Right renal cortex interstitium (tissue), 3 donors: ENCODE measurements at places on chromosomes 3 and 15. TPM values are rescaled to one million over a fixed set of nuclear protein-coding genes. Genes with fewer than 3 reads are reported as not detected.
A peak's percentile ranks its signal among the peaks of the same experiment; 100 is the strongest.

GRCh38 chr3:59277816-59278215, 228.0 kb upstream of the CFAP20DC start:
- no peak for DNase-seq

GRCh38 chr15:67979281-67979680, 74.8 kb upstream of the PIAS1 start:
- DNase-seq: no peak

- no peak for DNase-seq
Observed at GRCh38 chr3:193248848-193249468, 7.9 kb downstream of the PLAAT1 start.

The SOX14 gene
- not detected for polyA plus RNA-seq

DNA sequence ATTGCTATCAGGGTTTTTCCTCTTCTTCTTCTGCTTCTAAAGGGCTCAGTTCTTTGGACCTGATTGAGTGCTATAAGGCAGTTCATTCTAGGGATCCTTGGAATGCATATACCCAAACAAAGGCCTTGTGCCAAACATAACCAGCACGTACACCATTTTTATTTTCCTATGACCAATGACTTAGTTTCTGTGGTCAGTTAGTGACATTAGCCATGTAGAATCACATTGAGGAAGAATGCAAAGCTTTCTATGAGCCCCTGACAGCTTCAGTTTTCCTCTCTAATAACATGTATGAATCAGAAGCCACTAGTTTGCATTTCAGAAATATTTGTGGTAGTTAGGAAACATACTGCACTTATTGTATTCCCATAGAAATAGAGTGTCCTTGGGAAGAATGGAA, 240.0 kb downstream of the THRB start:
- DNase-seq: no peak

The PPP1R14D gene
- 0.47 TPM for polyA plus RNA-seq

DNA sequence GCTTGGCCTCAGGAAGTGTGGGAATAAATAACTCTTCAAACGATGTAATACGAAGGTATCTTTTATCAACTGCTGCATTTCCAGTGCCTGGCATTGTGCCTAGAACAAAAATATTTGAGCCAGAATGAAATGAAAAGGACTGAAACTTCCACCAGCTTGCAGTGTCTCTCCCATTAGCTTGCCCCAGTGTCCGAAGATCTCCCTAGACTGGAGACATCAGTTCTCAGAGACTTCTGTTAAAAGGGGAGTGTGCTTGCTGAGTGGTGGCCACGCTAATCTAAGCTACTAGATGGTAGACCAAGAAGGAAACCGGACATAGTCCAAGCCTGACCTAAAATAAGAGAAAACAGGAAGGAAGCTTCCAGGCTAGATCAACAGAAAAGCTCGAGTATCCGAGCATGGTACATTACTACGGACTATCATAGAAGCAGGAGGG, 28.6 kb downstream of the KCNAB1 start:
- DNase-seq: no peak

The TGM5 gene
- not detected for polyA plus RNA-seq

The SPSB4 gene
- 13.7 TPM for polyA plus RNA-seq

- DNase-seq: no peak
Observed at GRCh38 chr3:101453961-101454360, 59.1 kb downstream of the SENP7 start.

- no peak for DNase-seq
Observed at GRCh38 chr3:186915806-186916796, 14.2 kb upstream of the ST6GAL1 start.

DNA sequence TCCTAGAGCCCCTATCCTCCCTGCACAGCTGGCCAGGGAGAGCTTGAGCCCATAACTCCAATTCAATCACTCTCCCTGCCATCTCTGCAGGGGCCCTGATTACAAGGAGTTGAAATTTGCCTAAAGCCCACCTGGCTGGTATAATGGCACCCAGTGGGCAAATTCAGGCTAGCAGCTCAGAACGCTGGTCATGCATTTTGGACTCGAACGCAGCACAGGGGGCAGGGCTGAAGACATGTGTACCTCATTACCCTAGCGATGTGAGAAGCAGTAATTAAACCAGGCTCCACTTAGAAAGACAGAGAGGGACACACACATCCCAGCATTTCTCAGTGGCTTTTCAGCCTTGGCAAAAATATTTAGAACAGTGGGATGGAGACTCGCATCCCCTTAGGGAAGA, 3.2 kb downstream of the INSYN1 start:
- DNase-seq: no peak

DNA sequence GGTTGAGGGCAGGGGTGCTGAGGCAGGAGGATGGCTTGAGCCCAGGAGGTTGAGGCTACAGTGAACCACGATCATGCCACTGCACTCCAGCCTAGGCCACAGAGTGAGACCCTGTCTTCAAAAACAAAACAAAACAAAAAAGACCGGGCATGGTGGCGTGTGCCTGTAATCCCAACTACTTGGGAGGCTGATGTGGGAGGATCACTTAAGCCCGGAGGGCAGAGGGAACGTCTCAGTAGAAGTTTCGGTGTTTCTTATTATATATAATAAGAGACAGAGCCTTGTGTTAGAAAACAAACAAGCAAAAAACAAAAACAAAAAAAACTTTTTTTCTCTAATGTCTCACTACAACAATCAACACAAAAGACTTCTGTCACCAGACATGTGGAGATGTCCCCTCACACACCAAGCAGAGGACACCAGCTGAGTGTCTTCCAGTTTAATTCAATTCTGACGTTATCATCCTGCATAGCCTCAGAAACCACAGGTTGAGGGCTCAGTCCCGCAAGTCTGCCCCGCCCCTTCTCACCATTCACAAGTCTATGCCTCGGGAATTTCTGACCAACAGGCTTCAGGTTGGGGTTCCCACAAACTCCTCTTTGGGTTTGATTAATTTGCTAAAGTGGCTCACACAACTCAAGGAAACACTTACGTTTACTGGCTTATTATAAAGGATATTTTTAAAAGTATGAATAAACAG, 24.0 kb upstream of the EIF4A2 start:
- no peak for DNase-seq

The CYP11A1 gene
- 1.6 TPM for polyA plus RNA-seq

The BOC gene
- 18.9 TPM for polyA plus RNA-seq

DNA sequence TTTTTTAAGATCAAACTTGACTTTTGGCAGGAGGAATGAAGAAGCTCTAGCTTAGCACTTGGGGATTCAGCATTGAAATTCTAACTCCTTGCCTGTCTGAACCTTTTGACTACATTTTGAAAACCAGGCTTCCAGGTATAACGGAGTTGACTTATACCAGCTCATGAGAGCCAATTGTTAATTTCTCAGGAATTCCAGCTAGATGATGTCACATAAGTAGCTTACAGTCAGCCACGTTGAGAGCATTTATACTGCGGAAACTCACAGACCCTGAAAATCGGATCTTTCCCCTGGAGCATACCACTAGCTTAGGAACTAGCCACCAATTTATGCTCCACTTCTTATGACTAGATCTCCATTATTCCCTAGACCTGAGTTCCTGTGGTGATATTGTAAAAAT, 321.4 kb upstream of the DPH6 start:
- no peak for DNase-seq

DNA sequence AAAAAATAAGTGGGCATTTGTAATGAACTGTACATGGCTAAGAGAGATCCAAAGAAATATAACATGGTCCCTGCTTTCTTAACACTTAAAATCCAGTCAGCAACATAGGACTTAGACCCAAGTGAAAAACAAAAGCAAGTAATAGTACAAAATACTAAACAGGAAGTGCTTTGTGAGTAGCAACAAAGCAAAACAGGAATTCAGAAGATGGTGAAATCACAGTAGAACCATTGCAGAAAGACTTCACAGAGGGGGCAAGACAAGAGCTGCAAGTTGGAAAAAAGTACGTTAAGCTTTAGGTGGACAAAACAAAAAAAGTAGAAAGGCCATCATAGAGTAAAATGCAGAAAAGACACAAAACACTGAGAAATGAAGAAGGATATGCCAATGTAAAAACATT, 116.0 kb downstream of the TBC1D5 start:
- DNase-seq: no peak

GRCh38 chr3:182862159-182862860, 69.0 kb downstream of the ATP11B start:
- no peak for DNase-seq

DNA sequence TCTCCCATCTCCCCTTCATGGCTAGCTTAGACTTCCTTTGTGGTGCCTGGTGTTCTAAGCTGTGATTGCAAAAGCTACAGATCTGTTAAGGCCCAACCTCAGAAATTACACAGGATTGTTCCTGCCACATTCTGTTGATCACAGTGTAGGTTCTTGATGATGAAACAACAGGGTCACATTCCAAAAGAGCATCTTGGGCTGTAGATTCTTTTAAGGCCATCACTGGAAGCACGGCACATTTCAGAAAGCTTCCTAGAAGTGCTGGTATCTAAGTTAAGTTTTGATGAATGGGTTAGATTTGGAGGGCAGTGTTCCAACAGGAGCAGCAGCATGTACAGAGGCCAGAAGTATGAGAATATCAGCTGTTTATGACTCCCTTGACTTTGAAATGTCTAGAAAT, 107.5 kb upstream of the SKOR1 start:
- DNase-seq: no peak

DNA sequence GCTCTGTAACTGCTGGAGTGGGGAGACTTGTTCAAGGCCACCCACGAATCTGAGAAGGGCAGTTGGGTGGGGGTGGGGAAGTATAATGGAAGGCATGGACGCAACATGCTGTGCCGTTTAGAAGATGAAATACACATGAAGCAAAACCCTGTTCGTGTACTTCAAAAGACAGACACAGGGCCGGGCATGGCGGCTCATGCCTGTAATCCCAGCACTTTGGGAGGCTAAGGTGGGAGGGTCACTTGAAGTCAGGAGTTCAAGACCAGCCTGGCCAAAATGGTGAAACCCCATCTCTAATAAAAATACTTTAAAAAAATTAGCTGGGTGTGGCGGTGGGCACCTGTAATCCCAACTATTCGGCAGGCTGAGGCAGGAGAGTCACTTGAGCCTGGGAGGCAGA, 36.9 kb upstream of the SFMBT1 start:
- no peak for DNase-seq

The SENP2 gene
- 57.0 TPM for polyA plus RNA-seq

The PIERCE2 gene
- polyA plus RNA-seq: 8.1 TPM

The NDUFB5 gene
- 201 TPM for polyA plus RNA-seq

DNA sequence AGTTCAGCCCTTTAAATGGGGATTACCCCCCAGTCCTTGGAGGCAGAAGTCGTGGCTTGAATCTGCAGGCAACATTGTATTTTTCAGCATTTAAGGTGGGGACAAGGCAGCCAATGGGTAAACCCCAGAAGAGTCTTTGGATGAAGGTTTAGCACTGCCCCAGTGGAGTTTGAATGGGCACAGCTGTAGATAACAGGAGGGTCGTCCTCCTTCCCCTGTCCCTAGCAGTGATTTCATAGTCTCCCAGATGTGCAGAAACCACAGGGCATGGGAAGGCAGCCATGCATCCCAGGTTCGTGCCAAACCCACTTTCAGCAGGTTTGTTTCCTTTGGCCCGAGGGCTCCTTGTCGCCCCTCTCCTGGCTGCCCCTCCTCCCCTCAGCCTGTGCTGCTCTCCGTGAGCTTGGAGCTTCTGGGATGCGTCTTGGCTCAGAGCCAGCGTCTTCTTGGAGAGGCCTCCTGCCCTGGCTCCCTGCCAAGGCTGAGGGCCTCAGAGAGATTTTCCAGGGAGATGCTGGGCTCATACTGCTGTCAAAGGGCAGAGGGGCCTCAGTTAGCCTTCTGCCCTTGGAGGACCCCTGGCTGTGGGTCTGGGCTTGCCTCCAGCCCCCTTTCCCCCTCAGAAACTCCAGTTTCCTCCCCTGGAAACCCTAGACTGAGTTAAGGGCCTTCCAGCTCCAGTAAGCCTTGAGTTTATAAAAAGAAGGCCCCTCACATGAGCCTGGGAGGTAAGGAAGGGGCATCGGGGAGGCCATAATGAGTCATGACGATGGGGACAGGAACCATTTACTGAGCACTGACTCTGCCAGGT, 48.9 kb upstream of the POLG start:
- peak; percentile 73 for DNase-seq

The STRA6 gene
- 20.4 TPM for polyA plus RNA-seq

DNA sequence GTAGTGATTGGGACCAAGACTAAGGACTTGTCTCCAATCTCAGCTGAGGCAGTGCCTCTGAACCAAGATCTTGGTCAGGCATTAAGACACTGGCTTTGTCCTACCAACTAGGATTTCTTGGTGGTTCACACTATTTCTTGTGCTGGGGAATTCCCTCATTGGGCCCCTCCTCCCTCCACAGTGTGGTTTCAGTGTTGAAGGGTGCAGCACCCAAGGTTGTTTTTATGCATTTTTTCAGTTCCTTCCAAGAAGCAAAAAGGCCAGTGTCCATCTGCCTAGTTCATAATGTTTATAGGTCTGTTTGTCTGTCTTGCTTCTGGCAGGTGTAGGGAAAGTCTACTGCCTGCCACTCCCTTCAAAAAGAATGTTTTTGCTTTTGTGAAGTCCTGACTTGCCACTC, 10.6 kb upstream of the ITPKA start:
- DNase-seq: no peak

DNA sequence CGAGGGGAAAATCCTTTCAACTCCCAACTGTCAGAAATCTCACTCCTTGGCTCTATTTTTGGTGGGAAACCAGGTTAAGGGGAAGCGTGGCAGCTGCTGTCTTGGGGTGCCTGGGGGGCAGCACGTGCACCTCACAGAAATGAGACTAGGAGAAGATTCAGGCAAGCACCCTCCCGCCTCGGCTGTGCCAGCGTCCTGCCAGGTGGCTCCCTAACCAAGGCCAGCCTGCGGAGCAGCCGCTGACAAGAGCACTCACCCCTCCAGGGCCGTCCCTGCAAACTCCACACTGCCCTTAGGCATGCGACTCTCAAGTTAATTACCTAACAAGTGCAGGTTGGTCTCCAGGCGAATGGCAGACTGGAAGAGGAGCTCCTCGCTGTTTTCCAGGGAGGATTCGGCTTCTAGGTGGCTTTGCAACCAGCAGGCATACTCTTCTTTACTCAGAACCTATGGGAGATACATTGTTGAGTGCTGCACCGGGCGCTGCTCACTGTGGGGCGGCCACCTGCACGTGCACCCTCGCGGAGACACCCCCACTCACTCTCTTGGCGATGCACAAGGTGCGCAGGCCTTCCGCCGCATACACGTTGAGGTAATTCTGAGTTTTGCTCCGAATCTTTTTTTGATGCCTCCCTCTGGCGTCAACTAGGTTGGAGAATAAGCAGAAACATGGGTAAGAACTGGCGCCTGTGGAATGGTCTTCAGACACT, 155.3 kb downstream of the ATP10A start:
- DNase-seq: no peak

The EXD1 gene
- polyA plus RNA-seq: not detected

DNA sequence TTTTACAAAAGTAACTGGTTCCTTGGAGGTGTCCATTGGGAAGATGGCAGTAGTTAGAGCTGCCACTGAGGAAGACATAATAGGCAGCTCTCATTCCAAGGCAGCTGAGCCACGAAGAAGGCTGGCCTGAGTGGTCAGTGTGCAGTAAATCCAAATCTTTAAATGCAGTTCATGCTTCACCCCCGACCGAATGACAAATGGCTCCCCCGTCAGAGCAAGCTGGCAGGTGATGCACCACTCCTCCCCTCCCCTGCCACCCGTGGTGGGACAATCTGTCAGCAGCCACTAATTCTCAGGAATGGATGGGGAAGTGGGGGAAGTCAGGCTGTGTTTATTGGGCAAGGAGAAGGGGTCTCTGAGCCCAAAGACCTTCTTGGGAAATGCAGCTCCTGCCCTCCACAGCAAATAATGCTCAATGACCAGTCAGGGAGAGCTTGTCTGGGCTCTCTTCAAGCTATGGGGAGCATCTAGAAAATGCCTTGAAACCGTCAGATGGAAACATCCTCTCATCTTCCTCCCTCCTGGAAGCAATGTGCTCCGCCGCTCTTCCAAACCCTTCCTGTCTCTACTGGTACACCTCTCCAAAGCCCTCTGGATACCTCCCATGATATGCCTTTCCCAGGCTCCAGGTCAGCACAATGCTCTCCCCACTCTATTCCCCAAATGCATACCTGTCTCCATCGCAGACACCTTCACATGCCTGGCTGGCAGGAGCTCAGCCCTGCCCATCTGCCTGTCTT, 65.4 kb downstream of the LIPC start:
- no peak for DNase-seq
